ENCODE measurements at places on chromosomes 7 and 10.

DNA sequence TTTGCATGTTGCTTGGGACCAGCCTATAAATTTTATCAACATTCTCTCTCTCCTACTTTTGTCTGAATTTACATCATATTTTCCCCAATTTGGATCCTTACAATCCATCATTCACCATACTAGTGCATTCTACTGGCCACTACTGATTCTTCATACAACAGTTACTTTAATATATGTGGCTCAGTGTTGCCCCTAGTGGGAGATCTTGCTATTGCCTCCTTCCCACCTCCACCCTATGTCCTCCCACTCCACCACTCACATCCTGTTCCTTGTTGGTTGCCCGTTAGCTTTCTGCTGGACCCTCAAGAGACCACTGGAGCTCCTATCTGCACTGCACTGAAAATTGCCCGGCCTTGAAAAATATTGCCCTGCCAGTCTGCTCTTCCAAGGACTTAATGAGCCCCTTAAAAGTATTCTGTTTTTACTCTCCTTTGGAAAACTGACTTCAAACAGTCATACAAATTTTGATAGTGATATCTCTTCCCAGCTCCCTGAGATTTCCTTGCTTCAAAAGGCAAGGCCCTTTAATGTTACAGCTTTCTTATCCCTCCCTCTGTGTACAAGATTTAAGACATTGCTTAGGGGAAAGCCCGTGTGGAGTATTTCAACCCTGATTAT is 243.2 kb upstream of the TMEM229A start:
- DNase-seq, result peak; percentile 6

DNA sequence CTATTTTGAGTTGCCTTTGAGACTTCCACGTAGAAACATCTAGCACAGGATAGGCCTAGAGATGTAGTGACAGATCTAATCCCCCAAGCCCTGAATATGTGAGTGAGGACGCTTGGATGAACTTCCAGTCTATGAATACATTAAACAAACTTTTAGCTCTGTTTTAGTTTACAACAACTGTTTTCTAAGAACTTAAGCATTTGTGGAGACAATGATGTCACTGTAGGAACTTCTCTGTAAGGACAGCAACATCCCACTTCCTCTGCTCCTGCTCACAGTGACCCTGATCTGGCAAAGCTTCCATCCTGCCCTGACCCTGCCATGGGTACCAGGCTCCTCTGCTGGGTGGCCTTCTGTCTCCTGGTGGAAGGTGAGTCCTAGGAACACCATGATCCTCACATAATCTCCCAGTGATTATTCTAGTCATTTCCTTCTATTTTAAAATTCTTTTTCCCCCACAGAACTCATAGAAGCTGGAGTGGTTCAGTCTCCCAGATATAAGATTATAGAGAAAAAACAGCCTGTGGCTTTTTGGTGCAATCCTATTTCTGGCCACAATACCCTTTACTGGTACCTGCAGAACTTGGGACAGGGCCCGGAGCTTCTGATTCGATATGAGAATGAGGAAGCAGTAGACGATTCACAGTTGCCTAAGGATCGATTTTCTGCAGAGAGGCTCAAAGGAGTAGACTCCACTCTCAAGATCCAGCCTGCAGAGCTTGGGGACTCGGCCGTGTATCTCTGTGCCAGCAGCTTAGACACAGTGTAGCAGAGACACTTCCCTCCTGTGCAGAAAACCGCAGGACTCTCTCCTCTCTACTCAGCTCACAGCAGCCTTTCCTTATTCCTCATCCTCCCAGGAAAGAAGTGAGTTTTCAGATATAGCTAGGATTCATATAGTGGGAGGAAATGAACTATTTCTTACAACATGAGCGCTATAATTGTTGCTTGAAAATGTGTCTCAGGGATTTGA is 194.4 kb upstream of the PRSS1 start:
- no peak for DNase-seq

- no peak for DNase-seq
Measured at GRCh38 chr7:23334482-23335056, 35.4 kb downstream of the MALSU1 start.

- no peak for DNase-seq
Measured at GRCh38 chr7:71488308-71488707, 356.4 kb downstream of the GALNT17 start.

- DNase-seq, result peak; percentile 63
Measured at GRCh38 chr7:134605978-134606923, 40.4 kb upstream of the BPGM start.

DNA sequence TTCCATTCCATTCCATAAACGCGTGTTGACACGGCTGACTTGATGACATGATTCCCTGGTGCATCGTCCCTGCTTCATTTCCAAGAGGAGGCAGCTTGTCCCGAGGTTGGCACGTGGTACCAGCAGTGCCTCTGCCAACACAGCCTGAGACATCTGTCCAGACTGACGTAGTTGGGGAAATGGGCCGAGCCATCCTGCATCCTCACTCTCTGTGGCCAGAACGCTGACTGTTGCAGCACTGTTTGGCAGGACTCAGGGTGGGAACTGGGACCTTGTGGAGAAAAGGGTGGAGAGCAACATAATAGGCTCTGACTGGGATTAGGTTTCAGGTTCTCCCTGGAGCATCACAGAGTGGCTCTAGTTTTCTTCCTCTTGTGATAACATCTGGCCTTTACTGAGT is 118.6 kb upstream of the BTBD16 start:
- DNase-seq, result no peak

- DNase-seq, result peak; percentile 54
Measured at GRCh38 chr10:74502963-74503608, 323.3 kb upstream of the KAT6B start.

DNA sequence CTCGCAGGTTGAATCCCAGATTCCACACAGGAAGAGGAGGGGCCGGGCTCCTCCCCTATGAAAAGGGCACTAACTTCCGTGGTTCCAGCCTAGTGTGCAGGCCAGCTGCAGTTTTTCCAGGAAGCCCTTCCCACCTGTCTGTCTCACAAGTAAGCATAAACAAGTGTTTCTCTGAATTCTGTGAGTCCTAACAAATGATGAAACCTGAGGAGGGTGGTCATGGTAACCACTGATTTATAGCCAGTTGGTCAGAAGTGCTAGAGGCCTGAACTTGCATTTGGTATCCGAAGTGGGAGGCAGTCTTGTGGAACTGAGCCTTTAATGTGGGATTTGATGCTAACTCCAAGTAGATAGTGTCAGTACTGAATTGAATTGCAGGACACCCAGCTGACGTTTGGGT is 54.7 kb upstream of the STEAP4 start:
- DNase-seq, result no peak

GRCh38 chr10:33211106-33211878 is 123.2 kb downstream of the NRP1 start:
- DNase-seq, result peak; percentile 10

GRCh38 chr7:101127460-101128039 is 646 bp downstream of the SERPINE1 start:
- no peak for DNase-seq

DNA sequence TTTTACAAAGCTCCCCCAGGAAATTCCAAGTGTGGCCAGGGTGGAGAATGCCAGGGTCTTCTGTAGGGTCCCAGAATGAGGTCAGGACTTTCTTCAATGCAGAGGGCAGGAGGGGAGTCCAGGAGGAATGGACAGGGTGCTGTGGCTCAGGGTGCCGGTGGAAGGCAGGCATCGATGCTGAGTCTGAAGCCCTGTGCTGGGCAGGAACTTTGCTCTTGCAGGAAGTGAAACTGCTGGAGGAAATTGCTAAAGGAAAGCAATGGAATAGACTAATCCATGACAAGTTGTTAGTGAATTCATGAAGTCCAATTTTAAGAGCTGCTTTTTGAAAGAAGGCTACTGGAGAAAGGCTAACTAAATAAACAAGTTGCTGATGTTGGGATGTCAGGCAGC is 14.8 kb downstream of the PTPRE start:
- no peak for DNase-seq

DNA sequence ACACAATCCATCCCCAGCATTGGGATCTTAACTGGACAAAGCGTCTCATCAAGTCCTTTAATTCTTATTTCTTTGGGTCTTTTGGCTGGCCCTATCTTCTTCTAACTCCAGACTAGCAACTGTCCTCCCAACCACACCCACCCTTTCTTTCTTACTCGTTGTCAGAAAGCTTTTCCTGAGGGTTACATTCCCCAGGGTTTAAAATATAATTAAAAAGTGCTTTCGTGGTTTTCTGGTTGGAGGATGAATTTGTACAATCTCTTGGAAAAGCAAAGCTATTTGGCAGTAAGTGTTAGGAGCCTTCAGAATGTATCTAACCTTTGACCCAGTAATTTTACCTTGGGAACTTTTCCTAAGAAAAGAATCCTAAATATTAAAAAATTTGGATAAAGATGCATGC is 10.4 kb upstream of the ITGB8 start:
- no peak for DNase-seq

- no peak for DNase-seq
Measured at GRCh38 chr7:42180806-42181205, 56.2 kb downstream of the GLI3 start.

GRCh38 chr7:158291998-158292397 is 295.6 kb downstream of the PTPRN2 start:
- no peak for DNase-seq

DNA sequence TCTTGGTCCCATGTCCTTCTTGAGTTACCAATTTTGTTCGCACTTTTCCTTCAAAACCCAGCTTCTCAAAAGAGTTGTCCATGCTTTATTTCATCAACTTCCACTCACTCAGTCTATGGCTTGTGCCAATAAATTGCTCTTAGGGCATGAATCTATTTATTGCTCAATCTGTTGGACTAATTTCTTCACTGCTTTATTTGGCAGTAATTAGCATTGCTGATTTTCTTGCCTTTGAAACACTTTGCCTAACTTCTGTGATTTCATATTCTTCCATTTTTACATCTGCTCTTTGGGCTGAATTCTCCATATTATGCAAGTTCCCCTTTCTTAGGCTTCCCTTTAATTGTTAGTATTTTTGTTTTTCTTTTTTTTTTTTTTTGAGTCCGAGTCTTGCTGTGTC is 16.8 kb downstream of the DLD start:
- no peak for DNase-seq

GRCh38 chr7:77575187-77575586 is 38.1 kb downstream of the PTPN12 start:
- DNase-seq, result no peak

Measured in activated CD4-positive, alpha-beta T cell treated with anti-CD3 and anti-CD28 coated beads, Interleukin-2, Interleukin-4, amounts not matched to agents 100 ng/mL and 50 ng/mL, durations not matched to agents 16 hours and 8 hours (primary cell).